ENCODE measurements at places on chromosomes 11 and 22.

- no peak for DNase-seq
Observed at GRCh38 chr22:42061041-42061440, 9.6 kb downstream of the NAGA start.

GRCh38 chr11:60953781-60954180, 1.8 kb upstream of the SLC15A3 start:
- no peak for DNase-seq

GRCh38 chr11:27363576-27364117, 632 bp upstream of the CCDC34 start:
- DNase-seq: no peak

GRCh38 chr11:110022548-110022947, 70.6 kb upstream of the ZC3H12C start:
- DNase-seq: no peak

DNA sequence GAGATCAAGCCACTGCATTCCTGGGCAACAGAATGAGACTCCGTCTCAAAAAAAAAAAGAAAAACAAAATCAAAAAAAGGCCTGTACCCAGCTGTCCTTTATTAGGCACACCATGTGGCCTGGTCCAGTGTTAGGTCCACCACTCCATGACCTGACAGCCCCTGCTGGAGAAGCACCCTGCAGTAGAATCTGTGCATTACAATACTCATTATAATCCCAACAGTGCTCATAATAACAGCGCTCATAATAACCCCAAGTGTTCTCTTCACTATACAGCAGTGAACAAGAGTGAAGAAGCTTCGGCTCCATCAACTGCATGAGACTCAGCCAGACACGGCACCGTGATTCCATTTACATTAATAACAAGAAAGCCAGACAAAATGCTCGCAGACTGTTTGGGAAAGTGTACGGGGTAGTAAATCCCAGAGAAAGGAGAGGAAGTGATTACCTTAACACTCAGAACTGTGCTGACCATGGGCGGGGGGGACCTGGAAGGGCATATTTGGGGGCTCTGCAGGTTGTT, 8.9 kb upstream of the EHD1 start:
- no peak for DNase-seq

DNA sequence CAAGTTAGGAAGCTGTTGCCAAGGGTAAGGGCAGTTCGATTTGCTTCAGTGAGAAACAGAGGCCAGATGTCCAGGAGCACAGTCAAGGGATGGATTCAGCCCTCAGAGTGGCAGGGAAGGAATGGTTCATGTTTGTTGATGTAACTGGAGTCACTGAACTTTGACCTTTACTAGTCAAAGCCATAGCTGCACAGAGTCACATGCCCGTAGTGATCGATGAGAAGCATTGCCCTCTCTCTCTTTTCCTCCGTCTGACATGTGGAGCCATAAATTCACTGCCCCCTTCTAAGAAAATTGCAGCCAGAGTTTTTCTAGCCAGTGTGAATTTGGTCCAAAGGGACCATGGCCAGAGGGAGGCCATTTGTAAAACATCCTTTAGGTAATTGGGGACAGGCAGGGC, 124.1 kb upstream of the MTNR1B start:
- DNase-seq: no peak

DNA sequence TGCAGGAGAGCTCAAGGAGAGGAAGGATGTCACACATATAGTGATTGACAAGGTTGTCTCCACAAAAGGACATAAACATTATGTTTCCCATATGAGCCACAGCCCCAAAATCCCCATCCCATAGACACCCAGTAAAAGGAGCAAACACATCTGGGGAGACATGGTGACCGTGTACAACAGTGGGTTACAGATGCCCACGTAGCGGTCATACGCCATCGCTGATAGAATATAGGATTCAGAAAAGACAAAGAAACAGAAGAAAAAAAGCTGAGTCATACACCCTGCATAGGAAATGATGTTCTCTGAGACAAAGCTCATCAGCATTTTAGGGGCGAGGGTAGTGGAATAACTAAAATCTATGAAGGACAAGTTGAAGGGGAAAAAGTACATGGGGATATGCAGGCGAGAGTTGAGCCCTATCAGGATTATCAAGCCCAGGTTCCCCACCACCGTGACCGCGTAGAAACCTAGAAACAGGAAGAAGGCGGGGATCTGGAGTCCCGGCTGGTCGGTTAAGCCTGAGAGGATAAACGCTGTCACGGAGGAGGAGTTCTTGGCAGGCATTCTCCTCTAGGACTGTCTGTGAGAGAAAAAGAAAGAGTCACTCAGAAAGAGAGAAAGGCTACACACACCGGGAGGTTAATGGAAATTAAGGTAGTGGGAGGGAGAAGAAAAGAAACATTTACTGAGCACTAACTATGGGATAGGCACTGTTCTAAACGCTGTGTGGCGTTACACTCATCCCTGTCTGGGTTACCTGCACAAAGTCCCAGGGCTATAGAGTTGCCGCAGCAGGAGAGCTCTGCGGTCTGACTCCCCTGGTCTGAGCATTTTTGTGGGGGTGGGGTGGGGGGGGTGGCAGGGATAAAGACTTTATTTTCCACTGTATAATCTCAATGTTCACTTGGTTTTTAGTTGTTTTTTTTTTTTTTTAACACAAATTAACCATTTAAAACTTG, 36.1 kb upstream of the OR8B8 start:
- DNase-seq: no peak

- no peak for DNase-seq
Observed at GRCh38 chr22:17007852-17008731, at the start of gene GAB4. GAB4 (minus strand) TSS chr22:17008222; CDS start chr22:17008114, 108 bp downstream.

DNA sequence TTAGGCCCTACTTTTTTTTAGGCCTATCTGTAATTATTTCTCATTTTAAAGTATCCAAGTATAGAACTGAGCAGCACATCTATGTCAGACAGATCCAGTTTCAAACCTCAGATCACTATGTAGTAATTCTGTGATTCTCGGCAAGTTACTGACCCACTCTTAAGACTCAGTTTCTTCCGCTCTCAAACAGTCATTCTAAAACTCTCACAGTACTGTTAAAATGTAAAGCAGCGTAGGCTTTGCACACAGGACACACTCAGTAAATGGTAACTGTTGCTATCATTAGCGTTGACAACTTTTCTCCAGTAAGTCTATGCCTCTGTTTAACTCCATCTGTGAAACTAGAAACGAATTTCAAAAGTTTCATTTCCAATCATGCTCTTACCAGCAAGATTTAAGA, 277.1 kb downstream of the TTC28 start:
- no peak for DNase-seq

- DNase-seq: no peak
Observed at GRCh38 chr11:95652002-95652472, 137.5 kb downstream of the FAM76B start.

GRCh38 chr11:13669544-13670488, 1.3 kb downstream of the FAR1 start:
- DNase-seq: no peak

DNA sequence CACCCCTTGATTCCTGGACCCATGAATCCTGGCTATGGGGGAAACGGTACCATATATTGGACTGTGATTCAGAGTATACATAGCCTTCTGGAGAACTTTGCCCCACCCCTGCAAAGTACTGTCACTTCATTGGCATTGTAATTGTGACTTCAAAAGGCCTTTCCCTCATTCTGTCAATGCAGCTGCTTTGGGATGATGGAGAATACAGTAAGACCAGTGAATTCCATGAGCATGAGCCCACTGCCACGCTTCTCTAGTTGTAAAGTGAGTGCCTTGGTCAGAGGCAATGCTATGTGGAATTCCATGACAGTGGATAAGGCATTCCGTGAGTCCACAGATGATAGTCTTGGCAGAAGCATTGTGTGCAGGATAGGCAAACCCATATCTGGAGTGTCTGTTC, 25.7 kb upstream of the MSANTD2 start:
- no peak for DNase-seq

DNA sequence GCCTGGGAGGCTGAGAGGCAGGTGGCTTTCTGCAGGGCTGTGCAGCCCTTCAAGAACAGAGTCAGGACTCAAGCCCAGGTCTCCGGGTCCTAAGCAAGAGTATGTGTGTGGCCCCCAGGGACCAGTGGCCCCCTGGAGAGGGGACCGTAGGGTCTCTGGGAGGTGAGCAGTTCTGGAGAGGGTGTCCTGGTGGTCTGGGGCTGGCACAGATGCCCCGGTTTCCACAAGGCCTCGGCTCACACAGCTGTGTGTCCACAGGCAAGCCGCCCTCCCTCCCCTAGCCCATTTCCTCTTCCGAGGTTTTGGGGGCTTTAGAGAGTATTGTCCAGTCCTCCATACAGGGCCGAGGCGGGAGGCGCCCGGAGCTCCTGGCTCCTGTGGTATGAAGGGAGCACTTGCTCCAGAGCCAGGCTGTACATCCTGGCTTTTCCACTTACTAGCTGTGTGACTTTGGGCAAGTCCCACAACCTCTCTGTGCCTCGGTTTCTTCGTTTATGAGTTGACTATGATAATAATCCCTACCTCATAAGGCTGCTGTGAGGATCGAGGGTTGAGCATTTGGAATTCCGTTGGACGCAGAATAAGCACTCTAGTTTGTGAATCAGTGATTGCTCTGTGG, 3.4 kb upstream of the RPS19BP1 start:
- DNase-seq: no peak

DNA sequence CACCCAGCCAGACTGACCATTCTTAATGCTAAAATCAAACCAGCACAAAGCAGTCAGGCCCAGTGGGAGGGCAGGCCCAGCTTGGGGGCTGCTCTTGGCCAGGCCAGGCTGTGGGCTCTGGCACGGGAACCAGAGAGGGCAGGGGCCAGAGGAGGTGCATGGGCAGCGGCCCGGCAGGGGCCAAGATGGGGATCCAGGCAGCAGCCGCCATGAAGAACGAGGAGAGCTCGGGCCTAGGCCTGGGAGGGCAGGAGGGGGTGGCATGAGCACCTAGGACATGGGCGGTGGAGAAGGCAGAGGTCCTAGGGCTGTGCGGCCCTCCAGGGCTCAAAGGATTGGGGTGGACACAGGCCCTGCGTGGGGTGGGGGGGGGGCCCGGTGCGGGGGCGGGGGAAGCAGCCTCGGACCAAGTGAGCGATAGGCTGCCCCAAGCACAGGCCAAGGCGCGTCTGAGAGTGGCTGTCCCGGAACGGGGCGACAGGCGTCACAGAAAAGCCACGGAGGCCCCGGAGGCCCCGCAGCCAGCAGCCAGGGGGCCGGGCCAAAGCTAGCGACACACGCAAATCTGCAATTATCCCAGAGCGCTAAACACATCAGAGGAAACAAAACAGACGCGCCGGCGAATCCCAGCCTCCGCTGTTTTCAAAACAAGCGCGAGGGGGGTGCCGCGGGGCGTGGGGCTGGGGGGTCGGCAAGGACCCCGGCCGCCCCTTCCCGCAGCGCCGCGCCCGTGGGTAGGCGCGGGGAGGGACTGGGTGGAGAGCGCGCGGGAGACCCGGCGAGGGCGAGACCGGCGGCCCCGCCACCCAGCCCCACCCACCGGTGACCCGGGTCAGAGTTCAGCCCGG, 8.3 kb downstream of the PLXNB2 start:
- no peak for DNase-seq

GRCh38 chr22:32222991-32223390, 18.1 kb upstream of the RFPL2 start:
- DNase-seq: no peak

DNA sequence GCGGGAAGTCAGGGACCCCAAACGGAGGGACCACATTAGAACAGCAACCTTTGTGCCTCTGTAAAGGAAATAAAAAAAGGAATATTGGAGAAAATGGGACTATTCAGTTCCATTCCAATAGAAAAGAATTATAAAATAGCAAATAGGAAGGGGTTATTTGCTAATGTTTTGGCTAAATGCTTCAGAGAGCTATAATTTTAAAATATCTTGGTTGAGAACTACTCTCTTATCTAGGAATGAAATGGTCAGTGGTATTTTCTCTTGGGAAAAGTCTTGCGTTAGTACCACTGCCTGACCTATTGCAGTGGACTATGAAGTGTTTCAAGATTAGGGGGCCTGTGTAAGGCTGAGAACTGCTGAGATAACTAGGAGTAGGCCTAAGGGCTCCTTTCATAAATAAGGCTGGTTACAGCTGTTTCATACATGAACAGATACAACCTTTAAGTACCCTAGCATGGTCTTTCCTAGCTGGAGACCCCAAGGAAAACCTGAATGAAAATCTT, 6.9 kb upstream of the WEE1 start:
- no peak for DNase-seq

DNA sequence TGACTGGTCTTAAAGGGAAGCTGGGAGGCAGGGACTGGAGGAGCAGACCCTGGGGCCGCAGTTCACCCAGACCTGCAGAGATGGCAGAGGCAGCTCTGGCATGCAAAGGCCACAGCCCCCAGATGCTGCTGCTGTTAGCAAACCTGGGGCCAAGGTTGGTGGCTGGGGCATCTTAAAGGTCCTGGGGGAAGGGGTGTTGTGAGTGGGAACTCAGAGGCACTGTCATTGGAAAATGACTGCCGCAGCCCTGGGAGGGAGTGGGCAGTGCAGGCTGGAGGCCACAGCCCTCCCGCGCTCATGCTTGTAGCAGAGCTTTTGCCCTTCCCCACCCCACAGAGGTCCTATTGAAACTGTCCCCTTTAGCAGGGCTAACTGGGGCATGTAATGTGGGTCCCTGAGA, 111.8 kb downstream of the CTTN start:
- no peak for DNase-seq

DNA sequence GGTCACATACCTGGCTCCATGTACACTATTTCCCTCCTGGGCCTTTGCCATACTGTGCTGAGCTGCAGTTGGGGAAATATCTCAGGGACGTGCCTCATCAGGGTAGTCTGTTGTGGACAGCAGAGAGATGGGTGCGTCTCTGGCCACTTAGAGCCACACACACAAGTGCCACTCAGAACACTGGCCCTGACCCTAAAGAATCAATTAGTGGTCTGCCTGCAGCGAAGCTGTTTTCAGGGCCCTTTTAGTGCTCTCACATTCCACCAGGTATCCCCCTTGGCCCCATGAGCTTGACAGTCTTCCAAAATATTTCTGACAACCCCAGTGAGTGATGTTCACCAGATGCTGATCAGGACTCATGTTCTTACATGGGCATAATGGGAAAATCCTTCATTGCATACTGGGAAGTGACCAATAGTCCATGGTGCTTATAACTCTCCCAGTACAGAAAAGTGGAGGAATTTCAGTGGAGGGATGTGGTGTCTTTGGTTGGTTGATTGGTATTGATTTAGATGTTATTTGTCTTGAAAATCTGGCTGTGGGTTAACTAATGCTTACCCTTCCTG, 66.1 kb downstream of the ME3 start:
- DNase-seq: no peak

GRCh38 chr11:1754376-1755150, 4.2 kb upstream of the IFITM10 start:
- DNase-seq: no peak

- DNase-seq: no peak
Observed at GRCh38 chr11:95305705-95306104, 74.7 kb upstream of the SESN3 start.
